ENCODE measurements at places on chromosomes 7 and 10.

DNA sequence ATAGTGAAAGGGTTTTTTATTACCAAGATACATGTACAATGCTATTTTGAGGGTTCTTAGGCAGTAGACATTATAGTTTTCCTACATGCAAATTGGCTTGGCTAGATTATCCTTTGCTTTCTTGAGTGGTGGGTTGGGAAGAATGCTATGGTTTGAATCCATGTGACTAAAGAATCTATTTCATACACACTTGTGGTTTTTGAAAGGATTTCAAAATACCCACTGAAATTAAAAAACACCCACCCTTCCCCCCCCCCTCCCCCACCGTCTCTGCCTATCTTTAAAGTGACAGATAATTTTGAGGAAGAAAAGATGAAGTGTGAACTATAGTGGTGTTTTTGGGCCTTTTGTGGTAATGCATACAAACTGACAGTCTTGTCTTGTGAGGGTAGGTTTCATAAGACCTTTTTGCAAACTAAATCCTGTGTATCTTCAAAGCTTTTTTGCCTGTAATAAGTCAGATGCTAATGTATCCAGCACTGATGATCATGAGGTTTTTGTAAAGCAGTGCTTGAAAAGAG lies 90.9 kb downstream of the TPST1 start:
- no peak for DNase-seq

DNA sequence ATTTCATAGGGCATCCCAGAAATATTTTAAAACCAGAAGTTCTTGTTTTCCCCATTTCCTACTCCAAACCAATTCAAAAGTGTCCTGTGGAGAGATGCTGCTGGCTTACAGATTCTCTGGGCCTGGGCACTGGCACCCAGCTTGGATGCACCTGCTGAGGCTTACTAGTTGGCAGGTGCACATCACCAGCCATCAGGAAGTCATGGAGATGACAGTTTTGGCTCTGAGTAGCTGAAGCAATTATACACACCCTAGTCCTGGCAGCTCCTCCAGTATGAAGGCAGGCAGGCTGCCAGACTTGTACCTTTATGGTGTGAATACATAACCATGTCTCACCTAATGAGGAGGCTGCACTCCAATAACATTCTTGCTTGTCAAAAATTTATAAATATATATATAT lies 276.6 kb upstream of the GHITM start:
- DNase-seq: no peak

DNA sequence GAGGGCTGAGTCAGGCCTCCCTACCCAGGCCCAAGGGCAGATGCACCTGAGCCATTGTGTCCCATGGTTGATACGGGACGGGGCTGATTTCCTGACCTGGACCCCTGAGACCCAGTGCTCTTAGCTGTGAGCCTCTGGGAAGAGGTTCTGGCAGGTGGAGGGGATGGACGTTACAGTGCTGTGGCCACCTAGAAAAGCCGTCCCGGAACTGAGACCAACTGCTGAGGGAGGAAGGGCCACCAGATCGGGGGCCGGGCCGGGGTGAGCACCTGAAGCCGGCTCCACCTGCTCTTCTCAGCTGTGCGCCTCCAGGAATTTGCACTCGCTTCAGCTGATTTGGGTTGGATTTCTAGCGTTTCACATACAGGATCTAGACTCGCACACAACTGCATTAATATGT lies 35.4 kb downstream of the CHST12 start:
- DNase-seq: no peak

- no peak for DNase-seq
Observed at GRCh38 chr10:93113042-93113441, 39.3 kb downstream of the CYP26A1 start.

DNA sequence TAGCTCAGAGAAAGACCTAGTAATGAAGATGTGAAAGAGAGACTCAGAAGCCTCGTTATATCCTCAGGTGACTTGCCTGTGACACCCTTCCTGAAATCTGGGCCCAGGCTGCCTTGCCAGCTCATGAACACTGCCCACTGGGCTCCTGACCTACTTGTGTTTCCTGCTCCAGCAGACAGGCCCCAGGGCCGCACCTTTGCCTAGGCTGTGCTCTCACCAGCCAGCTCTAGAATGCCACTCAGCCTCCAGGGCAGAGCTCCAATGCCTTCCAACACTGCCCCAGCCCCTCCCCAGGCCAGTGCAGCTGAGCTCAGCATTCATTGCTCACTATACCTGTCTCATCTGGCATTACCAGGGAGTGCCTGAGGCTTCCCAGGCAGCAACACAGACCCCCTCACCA lies 94.3 kb downstream of the DLG5 start:
- DNase-seq: peak; percentile 74

GRCh38 chr7:68420342-68421192 lies 1177.7 kb upstream of the AUTS2 start:
- DNase-seq: no peak

GRCh38 chr10:12237265-12238220 lies 41.6 kb downstream of the CDC123 start:
- no peak for DNase-seq

GRCh38 chr10:133028158-133028557 lies 59.6 kb upstream of the ADGRA1 start:
- no peak for DNase-seq

- DNase-seq: no peak
Observed at GRCh38 chr10:22610610-22611009, 103.8 kb downstream of the PIP4K2A start.

- DNase-seq: no peak
Observed at GRCh38 chr10:18203471-18203870, 63.2 kb downstream of the CACNB2 start.
